Left lung (tissue), 14 donors: ENCODE measurements at places on chromosomes 7 and 10. TPM values are rescaled to one million over a fixed set of nuclear protein-coding genes. Genes with fewer than 3 reads are reported as not detected.

The RAPGEF5 gene
- polyA plus RNA-seq: 86.7 TPM

The WEE2 gene
- polyA plus RNA-seq: 0.35 TPM

The HOXA10 gene
- 0.41 TPM for polyA plus RNA-seq

The RARRES2 gene
- 233 TPM for polyA plus RNA-seq

The OR2A5 gene
- 0.11 TPM for polyA plus RNA-seq

The TUBB8 gene
- polyA plus RNA-seq: 0.62 TPM

The NEUROD6 gene
- not detected for polyA plus RNA-seq

The SMKR1 gene
- 0.67 TPM for polyA plus RNA-seq

The ABCC2 gene
- 0.75 TPM for polyA plus RNA-seq

The ACTR3C gene
- 7.6 TPM for polyA plus RNA-seq

The OGA gene
- polyA plus RNA-seq: 250 TPM

The CRYGN gene
- 0.60 TPM for polyA plus RNA-seq

The HOXA1 gene
- 2.3 TPM for polyA plus RNA-seq

The GPR26 gene
- polyA plus RNA-seq: not detected

The ASIC3 gene
- 2.3 TPM for polyA plus RNA-seq

The CALHM3 gene
- polyA plus RNA-seq: not detected

The INSYN2A gene
- polyA plus RNA-seq: 1.4 TPM

The GIMAP5 gene
- 19.7 TPM for polyA plus RNA-seq

The DPYSL4 gene
- 13.1 TPM for polyA plus RNA-seq
